K562 (cell line): ENCODE measurements at places on chromosomes 1 and 21. TPM values are rescaled to one million over a fixed set of nuclear protein-coding genes. Genes with fewer than 3 reads are reported as not detected.

ABCA4 gene
- total RNA-seq = not detected in 2 replicates

- DNase-seq = no peak
These were observed 2.9 kb downstream of the MXRA8 start for GRCh38 chr1:1355416-1355815.

CCDC181 gene
- not detected in 2 replicates for total RNA-seq

OR2T29 gene
- total RNA-seq = not detected in 2 replicates

UBXN10 gene
- total RNA-seq = 13.1 and 16.2 TPM in 2 replicates

DNA sequence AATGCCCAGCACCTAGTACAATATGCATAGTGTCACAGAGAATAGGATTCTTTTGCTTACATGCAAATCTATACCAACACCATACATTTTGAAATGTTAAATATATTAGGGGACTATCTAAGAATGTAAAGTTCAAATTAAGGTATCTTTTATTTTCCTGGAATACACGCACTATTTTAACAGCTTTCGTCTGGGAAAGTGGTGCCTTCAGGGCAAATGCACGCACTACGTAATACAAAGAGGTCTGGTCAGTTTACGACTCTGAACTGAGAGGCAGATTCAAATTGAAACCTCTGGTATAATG is 931 bp downstream of the FUBP1 start:
- DNase-seq = no peak

DNA sequence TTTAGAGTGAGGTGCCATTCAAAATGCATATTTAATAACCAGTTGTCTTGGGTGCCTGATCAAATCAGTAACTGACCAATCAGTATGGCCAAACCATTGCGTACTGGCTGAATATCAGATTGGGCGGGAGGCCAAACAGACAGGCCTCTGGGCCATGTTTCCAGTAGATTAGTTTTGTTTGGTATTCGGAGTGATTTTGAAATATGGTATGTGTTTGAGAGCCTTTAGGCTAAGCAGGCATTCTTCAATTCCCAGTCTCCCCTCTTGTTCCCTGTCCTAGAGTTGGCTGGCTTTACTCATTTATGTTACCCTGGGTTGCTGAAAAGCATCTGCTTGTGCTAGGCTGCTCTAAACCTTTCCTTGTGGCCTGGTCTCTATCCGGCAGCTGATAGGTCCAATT is 80.1 kb downstream of the BACH1 start:
- no peak for DNase-seq

GRCh38 chr1:184965439-184965838 is 8.9 kb downstream of the NIBAN1 start:
- no peak for DNase-seq

DNA sequence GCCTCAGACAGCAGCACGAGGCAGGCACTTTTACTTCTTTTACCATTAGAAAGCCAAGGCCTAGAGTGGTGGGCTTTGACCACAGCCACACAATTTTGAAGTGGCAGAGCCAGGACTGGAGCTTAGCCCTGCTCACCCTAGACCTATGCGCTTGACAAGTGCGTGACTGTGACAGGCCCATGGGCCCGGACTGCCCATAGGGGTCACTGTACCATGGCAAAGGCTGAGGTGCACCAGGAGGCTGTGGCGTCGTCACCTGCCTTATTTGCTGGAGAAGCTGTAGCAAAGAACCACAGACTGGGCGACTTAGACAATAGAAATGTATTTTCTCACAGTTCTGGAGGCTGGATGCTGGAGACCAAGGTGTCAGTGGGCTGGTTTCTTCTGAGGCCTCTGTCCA is 2.6 kb upstream of the TMEM82 start:
- DNase-seq = no peak

DNA sequence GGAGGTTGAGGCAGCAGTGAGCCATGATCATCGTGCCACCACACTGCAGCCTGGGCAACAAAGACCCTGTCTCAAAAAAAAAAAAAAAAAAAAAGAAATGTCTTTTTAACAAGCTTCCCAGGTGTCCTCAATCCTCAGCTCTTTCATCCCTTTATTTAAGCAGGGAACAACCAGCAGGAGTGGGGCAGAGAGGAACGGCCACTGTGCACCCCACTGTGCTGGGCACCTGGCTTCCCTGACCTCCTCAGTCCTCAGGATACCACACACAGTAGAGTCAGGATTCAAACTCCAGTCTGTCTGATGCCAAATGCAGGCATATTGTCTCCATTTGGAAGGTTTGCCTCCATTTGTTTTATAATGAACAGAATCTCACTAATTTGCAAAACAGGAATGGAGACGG is 19.8 kb upstream of the PTAFR start:
- no peak for DNase-seq

DNA sequence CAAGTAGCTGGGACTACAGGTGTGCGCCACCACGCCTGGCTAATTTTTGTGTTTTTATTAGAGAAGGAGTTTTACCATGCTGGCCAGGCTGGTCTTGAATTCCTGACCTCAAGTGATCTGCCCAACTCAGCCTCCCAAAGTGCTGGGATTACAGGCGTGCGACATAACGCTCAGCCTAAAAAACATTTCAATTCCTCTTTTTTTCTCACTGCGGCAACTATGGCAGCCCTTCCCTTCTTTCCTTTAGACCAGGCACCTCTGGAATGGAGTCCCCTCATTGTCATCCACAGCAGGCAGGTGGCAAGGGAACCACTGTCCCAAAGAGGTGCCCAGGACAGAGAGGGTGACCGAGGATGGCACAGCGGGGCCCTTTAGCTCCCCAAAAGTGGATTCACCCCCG is 14.1 kb downstream of the CEP104 start:
- DNase-seq = no peak

DNA sequence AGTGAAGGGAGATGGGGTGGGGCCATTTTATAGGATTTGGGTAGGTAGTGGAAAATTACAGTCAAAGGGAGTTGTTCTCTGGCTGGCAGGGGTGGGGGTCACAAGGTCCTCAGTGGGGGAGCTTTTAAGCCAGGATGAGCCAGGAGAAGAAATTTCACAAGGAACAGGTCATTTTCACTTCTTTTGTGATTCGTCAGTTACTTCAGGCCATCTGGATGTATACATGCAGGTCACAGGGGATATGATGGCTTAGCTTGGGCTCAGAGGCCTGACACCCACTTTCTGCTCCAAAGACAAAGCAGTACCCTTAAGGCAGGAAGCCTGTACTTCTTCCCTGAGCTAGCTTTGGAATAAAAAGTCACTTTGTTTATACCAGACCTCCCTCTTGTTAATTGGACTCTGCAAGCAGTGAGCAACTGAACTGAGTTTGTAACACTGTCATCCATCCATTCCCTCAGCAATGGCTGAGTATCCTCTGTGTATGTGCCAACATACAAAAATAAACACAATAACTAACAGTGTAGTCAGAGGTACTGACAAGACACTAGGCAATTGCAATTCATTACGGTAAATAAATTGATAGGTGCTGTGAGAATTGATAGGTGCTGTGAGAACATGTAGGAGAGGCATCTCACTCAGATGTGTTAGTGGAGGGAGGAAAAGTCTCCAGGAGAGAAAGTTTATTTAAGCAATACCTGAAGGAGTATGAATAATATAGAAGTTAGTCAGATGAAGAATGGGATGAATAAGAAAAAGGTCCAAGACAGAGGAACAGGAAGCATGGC is 14.7 kb upstream of the RGS2 start:
- no peak for DNase-seq

- peak; percentile 54 for DNase-seq
These were observed 18.7 kb downstream of the TMEM53 start for GRCh38 chr1:44655609-44656008.

PLA2G2C gene
- 0.13 and 0.29 TPM in 2 replicates for total RNA-seq

PRR9 gene
- 0.20 TPM in 1 of 2 replicates, not detected in the other for total RNA-seq

NKAIN1 gene
- 0.22 TPM in 1 of 2 replicates, not detected in the other for total RNA-seq

- no peak for DNase-seq
These were observed 17.9 kb upstream of the ZBTB21 start for GRCh38 chr21:42027822-42028765.

DNA sequence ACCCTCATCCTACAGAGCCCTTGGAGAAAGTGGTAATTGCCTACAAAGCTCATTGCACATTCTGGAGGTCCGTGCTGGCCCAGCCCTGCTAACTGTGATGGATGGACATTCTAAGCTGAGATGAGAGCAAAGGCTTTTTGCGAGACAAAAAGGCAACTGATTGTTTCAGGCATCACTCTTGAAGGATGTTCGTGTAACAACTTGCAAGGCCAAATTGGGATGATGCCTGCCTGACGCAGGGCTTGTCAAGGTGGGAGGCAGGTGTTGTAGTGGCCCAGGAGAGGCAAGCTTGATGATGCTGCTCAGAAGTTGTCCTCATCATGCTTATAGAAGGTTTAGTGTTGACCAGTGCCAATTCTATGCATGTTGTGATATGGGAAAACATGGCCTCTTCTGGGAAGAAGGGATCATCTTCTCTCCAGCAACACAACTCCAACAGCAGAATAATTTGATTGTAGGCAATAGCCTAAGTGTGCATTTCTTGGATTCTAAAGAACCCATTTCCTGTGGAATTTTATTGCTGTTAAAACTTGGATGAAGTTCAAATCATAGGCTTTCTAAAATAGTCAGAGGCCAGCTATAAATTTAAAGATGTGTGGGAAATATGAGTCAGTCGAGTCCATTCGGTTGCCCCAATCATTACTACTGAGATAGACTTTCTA is 102.5 kb upstream of the COA6 start:
- no peak for DNase-seq

ARHGEF16 gene
- 0.98 and 1.2 TPM in 2 replicates for total RNA-seq

- DNase-seq = no peak
These were observed 11.9 kb upstream of the VHLL start for GRCh38 chr1:156310962-156311361.

DNA sequence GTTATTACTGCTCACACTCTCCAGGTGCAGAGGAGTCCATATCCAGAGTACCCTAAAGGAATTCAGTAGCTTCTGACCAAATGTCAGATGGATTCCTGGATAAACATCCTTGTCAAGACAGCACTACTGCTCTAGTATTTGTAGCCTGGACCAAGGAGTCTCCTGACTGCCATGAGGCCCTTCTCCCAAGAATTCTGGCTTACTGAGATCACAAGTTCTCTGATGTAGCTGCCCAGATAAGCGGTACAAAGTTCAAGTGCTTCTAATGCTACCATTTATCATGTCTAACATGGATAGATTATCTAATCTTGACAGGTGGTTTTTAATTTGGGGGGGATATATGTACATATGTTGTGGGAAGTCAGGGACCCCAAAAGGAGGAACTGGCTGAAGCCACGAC is 196.6 kb upstream of the HMCN1 start:
- DNase-seq = no peak

DNA sequence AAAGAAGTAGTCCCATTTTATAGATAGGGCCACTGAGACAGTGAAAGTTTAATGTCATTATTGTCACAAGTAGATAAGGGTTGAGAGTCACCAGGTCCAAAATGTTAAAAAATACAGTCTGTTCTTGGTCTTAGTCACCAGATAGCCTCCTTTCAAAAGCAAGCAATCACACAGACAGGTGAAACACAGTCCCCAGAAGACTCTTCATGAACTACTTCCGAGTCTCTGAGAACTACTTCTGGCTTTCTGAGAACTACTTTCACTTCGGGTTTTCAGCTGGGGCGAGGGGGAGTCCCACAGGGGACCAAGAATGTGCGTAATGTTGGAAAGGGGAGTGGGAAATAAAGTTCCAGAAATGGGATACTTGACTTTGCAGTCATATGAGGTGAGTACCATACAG is 143.2 kb downstream of the HHIPL2 start:
- DNase-seq = no peak

MATN1 gene
- total RNA-seq = 1.8 and 2.3 TPM in 2 replicates

- no peak for DNase-seq
These were observed 141.1 kb downstream of the ESRRG start for GRCh38 chr1:216582151-216582550.

DNA sequence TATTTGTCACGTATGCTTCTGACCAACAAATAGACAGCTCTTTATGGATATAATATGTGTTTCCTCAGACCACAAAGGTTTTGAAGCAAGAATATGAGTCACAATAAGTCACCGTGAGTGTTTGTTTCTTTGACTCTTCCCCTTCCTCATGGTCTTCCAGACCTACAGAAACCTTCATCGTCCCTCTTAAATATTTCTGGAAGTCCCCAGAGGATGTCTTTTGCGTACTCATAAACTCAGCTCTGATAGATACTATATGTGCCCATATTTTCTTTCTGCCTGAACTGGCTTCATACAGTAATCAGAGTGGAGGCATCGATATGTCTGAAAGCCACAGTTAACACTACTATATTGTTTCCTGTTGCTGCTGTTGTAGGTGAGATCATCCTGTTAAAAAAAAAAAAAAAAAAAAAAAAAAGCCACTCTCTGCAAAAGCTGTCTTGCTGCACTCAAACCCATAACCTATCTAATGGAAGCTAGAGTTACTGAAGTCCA is 38.4 kb downstream of the ADAMTS1 start:
- no peak for DNase-seq

DNA sequence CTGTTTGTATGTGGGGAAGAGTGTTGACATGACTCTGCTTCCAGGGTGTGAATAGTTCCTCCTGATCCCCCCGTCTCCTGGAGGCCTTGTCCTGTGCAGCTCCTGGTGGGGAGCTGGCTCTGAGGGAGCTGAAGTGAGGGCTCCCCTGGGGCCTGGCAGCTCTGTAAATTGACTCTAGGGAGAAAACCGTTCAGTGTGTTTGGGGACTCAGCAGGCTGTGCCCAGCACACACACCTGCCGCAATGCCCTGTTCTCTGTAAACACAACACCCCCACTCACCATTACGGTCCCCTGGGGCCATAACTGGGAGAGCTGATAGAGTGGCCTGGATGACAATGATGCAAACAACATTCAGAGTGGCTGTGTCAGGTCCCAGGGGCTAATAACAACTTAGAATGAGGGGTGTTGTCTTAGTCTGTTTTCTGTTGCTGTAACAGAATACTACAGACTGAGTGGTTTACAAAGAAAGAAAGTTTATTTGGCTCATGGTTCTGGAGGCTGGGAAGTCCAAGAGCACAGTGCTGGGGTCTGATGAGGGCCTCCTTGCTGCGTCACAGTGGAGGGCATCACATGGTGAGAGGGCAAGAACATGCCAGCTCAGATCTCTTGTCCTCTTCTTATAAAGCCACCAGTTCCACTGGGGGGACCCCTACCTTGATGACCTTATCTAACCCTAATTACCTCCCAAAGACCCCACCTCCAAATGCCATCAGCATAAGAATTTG is 15.3 kb downstream of the ADORA1 start:
- DNase-seq = no peak

DNA sequence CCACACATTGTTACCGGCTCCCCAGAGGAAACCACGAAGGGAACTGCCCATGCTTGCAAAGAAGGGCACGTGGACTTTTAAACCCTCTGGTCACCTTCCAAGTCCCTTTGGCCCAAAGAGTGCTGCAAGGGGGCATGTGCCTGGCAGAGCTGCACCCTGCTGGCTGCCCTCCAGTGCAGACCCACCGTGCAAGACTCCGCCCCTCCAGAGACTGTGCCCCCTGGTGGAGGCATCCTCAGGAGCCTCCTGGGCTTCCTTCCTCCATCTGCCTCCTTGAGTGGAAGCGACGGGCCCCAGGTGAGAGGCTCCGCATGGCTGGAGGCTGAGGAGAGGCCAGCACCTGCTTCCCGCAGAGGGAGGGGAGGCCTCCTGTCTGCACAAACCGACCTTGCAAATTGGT is 100.6 kb downstream of the CRYAA start:
- DNase-seq = peak; percentile 67

KCNJ10 gene
- not detected in 2 replicates for total RNA-seq

GRCh38 chr1:158374860-158375259 is 21.2 kb downstream of the CD1E start:
- no peak for DNase-seq
